Endothelial cell of coronary artery (primary cell): ENCODE measurements at places on chromosomes 5 and 9. TPM values are rescaled to one million over a fixed set of nuclear protein-coding genes. Genes with fewer than 3 reads are reported as not detected.

Gene GRPEL2
- total RNA-seq, result 19.1 and 29.4 TPM in 2 replicates

Gene UBAP1
- 21.8 and 26.0 TPM in 2 replicates for total RNA-seq

Gene PCDHGA2
- total RNA-seq, result 0.90 and 3.0 TPM in 2 replicates

Gene IFNA21
- not detected in 2 replicates for total RNA-seq

Gene SYK
- total RNA-seq, result not detected in 2 replicates

Gene DRD1
- total RNA-seq, result not detected in 2 replicates

Gene PCDHGB3
- 3.1 and 4.0 TPM in 2 replicates for total RNA-seq

Gene OMD
- 0.94 TPM in 1 of 2 replicates, not detected in the other for total RNA-seq

Gene SMIM32
- not detected in 2 replicates for total RNA-seq

Gene CDH18
- under 0.01 and 0.18 TPM in 2 replicates for total RNA-seq

Gene SPARC
- 628 and 1,632 TPM in 2 replicates for total RNA-seq

Gene FOXD4L4
- 0.09 TPM in 2 replicates for total RNA-seq

Gene KIF2A
- 62.5 and 66.1 TPM in 2 replicates for total RNA-seq

Gene TCF7
- under 0.01 and 0.09 TPM in 2 replicates for total RNA-seq

Gene G3BP1
- total RNA-seq, result 234 and 259 TPM in 2 replicates

Gene ERCC8
- 12.2 and 13.0 TPM in 2 replicates for total RNA-seq

Gene C6
- not detected in 2 replicates for total RNA-seq

Gene NINJ1
- total RNA-seq, result 28.2 and 30.6 TPM in 2 replicates

Gene FCN2
- not detected in 2 replicates for total RNA-seq

Gene LCN15
- not detected in 2 replicates for total RNA-seq

Gene EIF4E1B
- not detected in 2 replicates for total RNA-seq

Gene UHRF2
- total RNA-seq, result 74.3 and 90.7 TPM in 2 replicates

Gene LIX1
- not detected in 2 replicates for total RNA-seq

Gene TSSK1B
- 0.09 TPM in 1 of 2 replicates, not detected in the other for total RNA-seq

Gene FRRS1L
- 0.28 TPM in 1 of 2 replicates, not detected in the other for total RNA-seq

Gene LOX
- 22.4 and 151 TPM in 2 replicates for total RNA-seq

Gene SOHLH1
- total RNA-seq, result 0.09 TPM in 1 of 2 replicates, not detected in the other

Gene BHMT2
- 0.09 TPM in 2 replicates for total RNA-seq

Gene SLC31A2
- 4.3 and 5.0 TPM in 2 replicates for total RNA-seq

Gene SLC34A1
- total RNA-seq, result not detected in 2 replicates

Gene INSL6
- not detected in 2 replicates for total RNA-seq

Gene TAF11L5
- not detected in 2 replicates for total RNA-seq

Gene PCA3
- total RNA-seq, result 0.28 and 0.90 TPM in 2 replicates

Gene PCDHA4
- total RNA-seq, result 0.75 and 1.1 TPM in 2 replicates

Gene NOXA1
- 0.18 and 0.56 TPM in 2 replicates for total RNA-seq

Gene ALDOB
- total RNA-seq, result not detected in 2 replicates

Gene APBA1
- total RNA-seq, result 3.7 and 4.2 TPM in 2 replicates

Gene ADGRD2
- total RNA-seq, result not detected in 2 replicates

Gene CDC14B
- 1.1 and 5.2 TPM in 2 replicates for total RNA-seq

Gene PROB1
- 0.72 and 1.2 TPM in 2 replicates for total RNA-seq
